ENCODE measurements at places on chromosomes 3 and 15. TPM values are rescaled to one million over a fixed set of nuclear protein-coding genes. Genes with fewer than 3 reads are reported as not detected.

DNA sequence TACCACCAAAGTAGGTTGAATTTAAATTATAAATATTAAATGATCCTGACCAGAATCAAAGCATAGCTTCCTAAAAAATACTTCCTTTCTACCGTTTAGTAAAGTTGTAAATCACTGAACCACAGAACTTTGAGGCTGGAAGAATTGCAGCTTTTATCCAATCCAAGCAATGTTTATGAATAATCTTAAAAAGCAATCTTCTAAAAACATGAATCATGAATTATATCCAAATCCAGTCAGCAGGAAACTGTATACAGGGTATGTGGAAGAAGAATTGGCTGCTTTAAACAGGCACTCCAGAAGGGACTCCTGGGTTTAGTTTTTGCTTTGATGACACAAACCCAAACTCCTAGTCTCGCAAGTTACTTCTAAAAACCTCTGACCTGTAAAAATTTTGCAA lies 30.2 kb downstream of the HEG1 start:
- DNase-seq: no peak

The DUOX1 gene
- 85.5 TPM for total RNA-seq

DNA sequence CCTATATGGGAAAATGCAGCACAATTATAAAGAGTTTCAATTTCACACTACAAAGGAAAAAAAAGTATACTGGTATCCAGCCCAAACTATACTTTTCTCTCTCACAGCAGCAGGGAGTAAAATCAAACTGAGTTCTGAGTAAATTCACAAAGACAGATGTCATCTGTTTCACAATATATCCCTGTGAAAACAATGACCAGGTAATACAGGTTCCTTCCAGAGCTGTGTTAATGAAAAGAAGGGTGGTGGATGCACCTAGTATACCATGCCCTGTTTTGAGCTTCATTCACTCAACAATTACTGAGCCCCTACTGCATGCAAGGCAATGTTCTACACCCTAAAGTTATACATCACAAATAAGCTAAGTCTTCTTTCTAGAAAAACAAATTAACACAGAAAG lies 108.5 kb downstream of the TJP1 start:
- DNase-seq: no peak

GRCh38 chr3:19002606-19003005 lies 145.7 kb upstream of the KCNH8 start:
- DNase-seq: no peak

The IL17RB gene
- 0.65 TPM for total RNA-seq

The IL16 gene
- total RNA-seq: 18.5 TPM

- no peak for DNase-seq
Measured at GRCh38 chr3:183434503-183434902, 6.1 kb upstream of the MCF2L2 start.

The KCNMB2 gene
- total RNA-seq: not detected

DNA sequence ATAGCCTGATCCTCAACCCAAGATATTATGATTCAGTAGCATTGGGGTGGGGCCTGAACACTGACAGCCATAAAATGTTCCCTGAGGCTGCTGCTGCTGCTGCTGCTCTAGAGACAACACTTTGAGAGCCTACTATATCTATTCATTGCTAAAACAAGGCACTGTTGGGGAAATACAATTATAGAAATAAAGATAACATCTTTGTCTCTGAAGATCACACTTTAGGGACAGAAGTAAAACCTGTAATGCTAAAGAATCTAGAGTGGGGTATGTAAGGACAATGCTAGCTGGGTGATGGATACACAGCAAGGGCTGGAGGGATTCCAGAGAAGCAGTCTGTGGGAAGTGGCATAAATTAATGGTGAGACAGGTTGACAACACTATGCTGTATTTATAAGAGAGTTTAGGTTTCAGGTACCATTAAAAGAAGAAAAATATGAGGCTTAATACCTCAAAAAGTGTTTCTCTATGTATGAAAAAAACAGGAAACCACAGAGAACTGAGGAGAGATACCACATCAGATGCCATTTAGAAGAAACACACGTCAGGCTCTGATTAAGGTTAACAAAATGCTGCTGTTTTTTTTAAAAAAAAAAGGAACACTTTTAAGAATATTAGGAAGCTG lies 115.9 kb downstream of the CBLB start:
- DNase-seq: no peak

The CACNA2D2 gene
- total RNA-seq: 2.6 TPM

The TGM5 gene
- 0.91 TPM for total RNA-seq

The SLC12A1 gene
- not detected for total RNA-seq

All from ureter (tissue), 1 donor.